ENCODE measurements at places on chromosomes 12 and 14. TPM values are rescaled to one million over a fixed set of nuclear protein-coding genes. Genes with fewer than 3 reads are reported as not detected.
A peak's percentile ranks its signal among the peaks of the same experiment; 100 is the strongest.

MYF5 gene
- total RNA-seq, result not detected

DNA sequence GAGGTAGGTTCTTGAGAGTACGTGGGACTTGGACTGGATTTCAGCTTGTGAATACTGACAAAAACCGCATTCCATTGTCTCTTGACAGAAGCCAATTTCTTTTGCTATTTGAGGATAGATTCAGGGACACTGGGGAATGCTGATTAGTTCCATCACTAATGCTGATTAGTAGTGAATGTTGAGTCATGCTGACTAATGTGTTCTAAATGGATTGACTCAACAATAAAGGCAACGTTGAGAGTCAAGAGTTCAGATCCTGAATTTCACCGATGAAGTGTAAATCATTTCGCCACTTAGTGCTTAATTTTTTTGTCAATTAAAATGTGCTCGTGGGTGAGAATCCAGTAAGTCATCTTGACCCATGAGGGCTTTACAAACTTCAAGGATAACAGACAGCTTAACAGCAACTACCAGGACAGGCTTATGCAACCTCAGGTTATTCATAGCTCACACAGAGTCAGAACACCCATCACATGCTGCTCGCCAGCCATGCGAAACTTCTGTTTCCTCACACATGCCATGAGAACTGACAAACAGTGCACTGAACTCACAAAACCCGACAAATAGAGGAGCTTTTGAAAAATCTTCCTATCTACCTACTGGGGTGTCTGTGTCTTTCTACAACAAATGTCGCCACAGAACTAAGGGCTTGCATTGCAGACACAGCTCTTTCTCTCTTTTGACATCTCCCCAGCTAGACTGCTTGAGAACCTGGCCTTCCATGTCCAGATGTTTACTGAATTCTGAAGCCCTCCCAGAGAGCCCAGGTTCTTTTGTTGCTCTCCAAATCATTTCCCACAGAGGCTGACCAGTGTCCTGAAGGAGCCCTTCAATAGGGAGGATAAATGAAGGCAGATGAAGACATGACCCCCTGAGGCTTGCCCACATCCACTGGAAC, 316.4 kb downstream of the ZFP36L1 start:
- DNase-seq, result no peak
- no peaks in the 10 kb centered on the region for H3K36me3 ChIP-seq

- H3K4me3 ChIP-seq, result no peak overlapping the region
- H3K4me1 ChIP-seq, result peaks cover 10% of the 10 kb centered on the region
- H3K27ac ChIP-seq, result no peak overlapping the region
- peaks cover 2% of the 10 kb centered on the region for H3K27me3 ChIP-seq
- H3K36me3 ChIP-seq, result no peaks in the 10 kb centered on the region
These were observed 177.6 kb downstream of the SNAPC1 start for GRCh38 chr14:61939776-61940175.

- H3K36me3 ChIP-seq, result peaks cover 6% of the 10 kb centered on the region
- peaks cover 11% of the 10 kb centered on the region for H3K27me3 ChIP-seq
- no peak overlapping the region for H3K4me3 ChIP-seq
- no peak for DNase-seq
- peaks cover 14% of the 10 kb centered on the region for H3K4me1 ChIP-seq
- H3K27ac ChIP-seq, result no peak overlapping the region
These were observed 4.4 kb upstream of the BICD1 start for GRCh38 chr12:32102234-32102633.

DNA sequence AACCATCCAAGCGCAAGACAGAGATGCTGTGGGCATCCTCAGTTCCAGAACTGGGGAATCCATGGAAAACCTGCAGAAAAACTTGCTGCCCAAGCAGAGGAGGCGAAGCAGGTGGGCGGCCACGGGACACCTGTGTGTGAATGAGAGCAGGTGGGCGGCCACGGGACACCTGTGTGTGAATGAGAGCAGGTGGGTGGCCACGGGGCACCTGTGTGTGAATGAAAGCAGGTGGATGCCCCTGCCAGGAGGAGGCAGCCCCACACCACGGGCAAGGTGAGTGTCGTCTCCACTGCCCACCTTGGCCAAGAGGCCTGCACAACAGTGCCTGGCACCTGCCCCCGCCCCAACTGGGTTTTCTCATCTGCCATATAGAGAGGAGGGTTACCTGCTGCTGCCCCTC, 59.2 kb downstream of the GSC start:
- no peak for DNase-seq
- no peak overlapping the region for H3K4me3 ChIP-seq
- no peaks in the 10 kb centered on the region for H3K36me3 ChIP-seq
- H3K4me1 ChIP-seq, result no peaks in the 10 kb centered on the region

DNA sequence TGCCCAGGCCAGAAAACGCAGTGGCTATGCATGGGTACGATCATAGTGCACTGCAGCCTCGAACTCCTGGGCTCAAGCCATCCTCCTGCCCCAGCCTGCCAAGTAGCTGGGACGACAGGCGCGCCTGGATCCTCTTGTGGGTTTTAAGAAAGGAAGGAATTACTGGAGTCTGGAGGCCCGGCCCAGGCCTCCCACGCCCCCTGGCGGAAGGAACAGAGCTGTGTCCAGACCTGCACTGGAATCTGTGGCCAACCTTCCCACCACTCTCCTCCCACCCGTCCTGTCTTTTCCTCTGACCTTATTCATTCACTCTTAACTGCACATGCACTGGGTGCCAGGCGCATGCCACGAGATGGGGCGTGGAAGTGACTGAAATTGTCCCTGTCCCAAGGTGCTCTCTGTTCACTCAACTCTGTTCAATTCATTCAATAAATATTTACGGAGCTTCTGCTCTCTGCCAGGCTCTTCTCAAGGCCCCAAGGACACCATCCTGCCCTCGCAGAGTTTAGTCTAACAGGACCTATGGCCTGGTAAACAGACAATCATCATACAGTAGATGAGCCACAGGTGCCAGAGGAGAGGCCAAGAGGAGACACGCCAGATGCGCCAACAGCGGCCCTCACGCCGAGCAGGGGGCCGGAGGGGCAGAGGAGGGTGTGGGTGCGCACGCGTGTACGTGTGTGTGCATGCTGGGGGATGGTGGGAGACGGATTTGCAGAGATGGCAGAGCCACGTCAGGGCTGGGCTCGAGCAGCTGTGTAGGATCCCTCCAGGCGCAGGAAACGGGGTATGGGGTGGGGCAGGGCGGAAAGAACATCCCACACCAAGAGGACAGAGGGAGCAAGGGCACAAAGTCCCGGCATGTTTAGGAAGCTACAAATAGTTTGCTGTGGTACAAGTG, 13.7 kb upstream of the TMEM106C start:
- peak overlapping the region; percentile 57 for H3K27ac ChIP-seq
- peaks cover 10% of the 10 kb centered on the region for H3K27me3 ChIP-seq
- no peak overlapping the region for H3K4me3 ChIP-seq
- H3K36me3 ChIP-seq, result peaks cover 4% of the 10 kb centered on the region
- DNase-seq, result peak; percentile 89

LTBR gene
- 40.3 TPM for total RNA-seq

Data from endothelial cell (in vitro differentiated cells).